Epithelial cell of proximal tubule (primary cell): ENCODE measurements at places on chromosomes 12 and 14.

GRCh38 chr14:35861204-35861868 is 35.2 kb downstream of the BRMS1L start:
- DNase-seq, result no peak

DNA sequence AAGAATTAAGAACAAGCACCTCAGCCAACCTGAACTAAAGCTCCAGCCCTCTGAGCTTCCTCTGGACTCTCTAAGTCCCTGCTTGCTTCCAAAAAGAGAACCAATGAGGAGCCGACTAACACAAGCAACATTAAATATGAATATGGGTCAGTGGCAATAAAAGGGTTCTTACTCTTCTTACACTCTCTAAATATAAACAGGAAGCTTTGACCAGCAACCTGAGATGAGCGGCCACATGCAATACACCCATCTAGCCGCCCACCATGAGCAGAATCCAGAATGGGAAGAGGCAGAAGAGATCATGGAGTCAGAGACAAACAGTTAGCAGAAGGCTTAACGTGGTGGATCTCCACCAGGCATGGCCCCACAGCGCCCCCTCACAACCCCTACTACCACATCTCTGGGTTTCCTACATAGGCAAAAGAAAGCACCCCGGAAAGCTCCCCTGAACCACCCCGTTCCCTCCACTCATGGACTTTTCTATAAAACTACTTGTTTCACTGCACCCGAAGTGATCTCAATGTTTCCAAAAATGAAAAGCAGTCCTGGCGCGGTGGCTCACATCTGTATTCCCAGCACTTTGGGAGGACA is 59.4 kb downstream of the TTC7B start:
- no peak for DNase-seq

- DNase-seq, result peak; percentile 29
Measured at GRCh38 chr12:58249610-58250009, 308.2 kb downstream of the ATP23 start.

DNA sequence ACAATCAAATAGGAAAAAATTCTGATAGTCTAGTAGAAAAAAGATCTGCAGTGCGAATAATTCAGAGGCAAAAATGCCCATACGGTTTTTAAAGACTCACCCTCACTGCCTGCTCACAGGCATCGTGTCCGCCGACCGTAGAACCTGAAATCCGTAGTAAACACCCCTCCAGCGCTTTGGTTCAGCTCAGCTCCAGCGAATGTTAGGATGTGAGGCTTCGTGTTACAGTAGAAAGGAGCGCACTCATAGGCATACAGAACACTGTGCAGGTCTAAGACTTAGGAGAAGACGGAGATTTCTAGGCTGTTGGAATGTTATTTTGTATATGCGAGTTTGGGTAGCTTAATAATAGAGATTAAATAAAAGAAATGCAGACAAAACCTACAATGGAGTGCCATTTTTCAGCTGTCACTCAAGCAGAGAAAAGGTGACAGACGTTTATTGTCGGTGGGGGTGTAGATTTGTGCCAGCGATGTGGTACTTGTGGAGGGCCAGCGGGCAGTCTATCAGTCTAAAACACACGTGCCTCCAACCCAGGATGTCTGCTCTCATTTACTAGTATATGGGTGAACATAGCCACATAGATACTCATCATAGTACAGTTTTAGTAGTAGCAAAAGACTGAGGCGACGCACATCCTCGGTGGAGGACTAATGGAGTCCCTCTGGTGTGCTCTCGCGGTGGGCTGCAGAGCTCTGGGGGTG is 25.7 kb downstream of the SFSWAP start:
- DNase-seq, result no peak

DNA sequence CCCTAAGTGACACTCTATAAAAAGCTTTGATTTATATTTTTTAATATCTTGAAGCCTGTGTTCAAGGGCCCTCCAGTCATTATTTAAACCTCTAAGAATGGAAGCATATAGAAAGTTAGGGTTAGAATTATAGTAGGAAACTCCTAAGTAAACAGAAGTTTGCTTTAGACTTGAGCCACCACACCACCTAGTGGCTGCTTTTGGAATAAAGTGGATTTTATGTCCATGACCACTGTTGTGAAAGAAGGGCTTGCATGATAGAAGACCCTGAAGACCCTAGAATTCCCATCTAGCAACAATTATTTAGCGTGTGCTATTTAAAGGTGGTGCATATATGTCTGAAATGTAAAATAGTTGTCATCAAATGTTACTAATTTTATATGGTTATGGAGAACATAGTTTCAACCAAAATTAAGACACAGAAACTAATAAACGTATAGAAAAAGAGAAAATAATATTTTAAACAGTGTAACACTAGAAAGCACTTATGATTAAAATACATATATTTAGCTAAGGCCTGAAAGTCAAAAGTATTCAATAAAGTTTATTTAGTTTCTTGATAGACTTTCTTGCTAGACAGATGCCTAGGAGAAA is 21.3 kb downstream of the LRRIQ1 start:
- DNase-seq, result peak; percentile 6

- DNase-seq, result no peak
Measured at GRCh38 chr12:132276066-132276826, 53.1 kb downstream of the GALNT9 start.

DNA sequence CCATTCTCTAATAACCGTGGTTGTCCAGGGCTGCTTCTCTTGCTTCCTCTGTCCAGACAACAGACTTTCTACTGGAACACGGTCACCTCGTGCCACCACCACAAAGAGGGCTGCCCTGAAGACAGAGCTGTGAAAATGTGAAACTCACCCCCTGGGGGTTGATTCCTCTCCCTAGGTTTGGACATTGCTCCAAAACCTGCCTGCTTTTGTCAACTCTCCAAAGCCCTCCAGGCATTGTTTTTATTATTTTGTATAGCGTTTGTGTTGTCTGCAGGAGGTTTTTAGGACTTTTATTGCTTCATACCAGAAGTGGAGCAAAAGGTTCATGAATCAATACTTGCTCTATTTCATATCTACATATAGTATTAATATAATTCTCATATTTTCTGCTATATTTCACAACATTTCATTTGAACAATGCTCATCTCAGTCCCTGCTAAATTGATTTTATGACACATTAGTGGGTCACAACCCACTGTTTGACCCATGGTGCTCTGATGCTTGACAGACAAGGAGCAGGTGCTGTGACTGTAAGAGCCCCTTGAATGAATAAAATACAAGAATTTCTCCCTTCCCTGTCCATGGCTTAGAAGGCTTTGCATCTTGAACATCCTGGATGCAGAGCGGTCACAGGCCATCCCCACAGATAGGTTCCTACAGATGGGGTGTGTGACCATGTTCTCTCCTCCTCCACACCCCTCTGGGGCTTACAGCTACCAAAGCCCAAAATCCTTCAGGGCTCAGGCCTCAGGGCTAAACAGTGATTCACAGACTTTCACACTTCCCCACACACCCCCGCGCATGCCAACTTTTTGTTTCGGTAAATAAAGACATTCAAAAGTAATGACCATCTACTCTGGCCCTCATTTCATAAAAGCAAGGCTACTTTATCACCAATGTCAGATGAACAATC is 20.6 kb upstream of the EML1 start:
- DNase-seq, result no peak

- no peak for DNase-seq
Measured at GRCh38 chr12:113575386-113575785, 103.7 kb upstream of the LHX5 start.

DNA sequence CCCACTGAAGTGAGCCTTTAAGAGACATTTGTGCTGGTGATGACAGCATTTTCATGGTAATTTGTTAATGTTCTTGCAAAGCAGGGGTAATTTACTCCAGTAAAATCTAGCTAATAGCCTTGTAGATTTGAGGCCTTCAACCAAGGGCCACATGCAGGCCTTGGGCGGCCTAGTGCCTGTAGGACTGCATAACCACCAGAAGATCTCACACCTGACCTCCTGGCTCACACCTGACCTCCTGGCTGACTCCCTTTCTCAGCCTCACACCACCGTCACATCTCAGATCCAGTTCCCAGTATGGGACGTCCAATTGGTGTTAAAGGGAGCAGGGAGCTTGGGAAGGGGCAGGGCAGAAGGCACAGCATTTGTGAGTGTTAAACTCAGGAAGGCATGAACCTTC is 26.9 kb downstream of the C12orf42 start:
- no peak for DNase-seq

DNA sequence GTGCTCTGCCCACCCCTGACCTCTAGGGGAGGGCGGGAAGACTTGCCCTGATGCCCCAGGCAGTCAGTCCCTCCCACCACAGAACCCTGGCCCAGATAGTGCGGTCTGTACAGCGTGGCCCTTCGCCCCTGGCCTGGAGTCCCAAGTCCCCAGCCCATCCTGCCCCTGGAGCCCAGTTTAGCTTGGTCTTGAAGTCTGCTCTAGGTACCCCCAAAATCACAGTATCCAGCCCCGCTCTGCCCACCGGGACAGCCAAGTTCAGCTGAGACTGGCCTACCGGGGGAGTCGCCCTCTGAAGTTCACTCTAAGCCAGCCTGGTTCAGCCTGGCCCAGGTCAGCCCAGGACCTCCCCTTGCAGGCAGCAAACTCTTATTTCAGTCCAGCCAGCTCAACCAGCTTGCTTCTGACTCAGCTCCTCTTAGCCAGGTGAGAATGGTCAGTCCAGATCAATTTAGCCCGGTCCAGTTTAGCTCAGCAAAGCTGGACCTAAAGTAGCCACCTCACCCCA is 75.9 kb downstream of the TMEM121 start:
- no peak for DNase-seq

GRCh38 chr14:63249092-63249491 is 44.8 kb downstream of the RHOJ start:
- DNase-seq, result no peak
